Fibroblast of gingiva (primary cell): ENCODE measurements at places on chromosomes 7 and 10.
A peak's percentile ranks its signal among the peaks of the same experiment; 100 is the strongest.

GRCh38 chr7:120733143-120733542 lies 124.8 kb downstream of the TSPAN12 start:
- peak; percentile 89 for DNase-seq

DNA sequence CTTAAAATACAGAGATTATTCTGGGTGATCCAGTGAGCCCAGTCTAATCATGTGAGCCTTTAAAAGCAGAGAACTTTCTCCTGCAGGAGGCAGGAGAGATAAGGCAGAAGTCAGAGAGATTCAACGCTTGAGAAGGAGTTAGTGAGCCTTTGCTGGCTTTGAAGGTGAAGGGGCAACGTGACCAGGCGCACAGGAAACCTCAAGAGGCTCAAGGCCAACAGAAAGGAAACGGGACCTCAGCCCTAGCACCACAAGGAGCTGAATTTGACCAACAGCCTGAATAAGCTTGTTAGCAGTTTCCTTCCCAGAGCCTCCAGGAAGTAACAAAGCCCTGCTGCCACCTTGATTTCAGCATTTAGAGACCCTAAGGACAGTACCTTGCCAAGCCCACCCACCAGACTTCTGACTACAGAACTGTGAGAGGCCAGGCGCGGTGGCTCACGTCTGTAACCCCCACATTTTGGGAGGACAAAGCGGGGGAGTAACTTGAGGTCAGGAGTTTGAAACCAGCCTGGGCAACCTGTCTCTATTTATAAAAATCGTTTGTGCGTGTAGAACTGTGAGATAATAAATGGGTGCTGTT lies 87.3 kb upstream of the KAT6B start:
- no peak for DNase-seq

GRCh38 chr7:1814089-1814811 lies 144.2 kb downstream of the ELFN1 start:
- DNase-seq, result no peak

GRCh38 chr7:55893940-55894339 lies 6.7 kb downstream of the ZNF713 start:
- no peak for DNase-seq
